ENCODE measurements at places on chromosomes 2 and 18. TPM values are rescaled to one million over a fixed set of nuclear protein-coding genes. Genes with fewer than 3 reads are reported as not detected.

The TYW5 gene
- 9.3 TPM for total RNA-seq

The FBXO11 gene
- 32.1 TPM for total RNA-seq

The AFF3 gene
- total RNA-seq = 0.06 TPM

The LYG2 gene
- not detected for total RNA-seq

The RSAD2 gene
- 0.89 TPM for total RNA-seq

The TMEM185B gene
- total RNA-seq = 50.1 TPM

The CHST9 gene
- total RNA-seq = 0.02 TPM

The NRP2 gene
- 92.0 TPM for total RNA-seq

The UGT1A1 gene
- 0.65 TPM for total RNA-seq
